ENCODE measurements at places on chromosomes 2 and 18. TPM values are rescaled to one million over a fixed set of nuclear protein-coding genes. Genes with fewer than 3 reads are reported as not detected.

The SERPINB7 gene
- total RNA-seq = not detected

The GATA6 gene
- total RNA-seq = 0.34 TPM

The ZBTB14 gene
- 5.9 TPM for total RNA-seq

The SCN2A gene
- not detected for total RNA-seq

The R3HDM1 gene
- 35.7 TPM for total RNA-seq

The GALR1 gene
- not detected for total RNA-seq

The PARD6G gene
- total RNA-seq = 0.39 TPM

The ICOS gene
- total RNA-seq = not detected

The SOX11 gene
- not detected for total RNA-seq

The TRIB2 gene
- total RNA-seq = 18.5 TPM

- DNase-seq = no peak
These were observed 127.1 kb downstream of the GREB1L start for GRCh38 chr18:21369146-21369545.

DNA sequence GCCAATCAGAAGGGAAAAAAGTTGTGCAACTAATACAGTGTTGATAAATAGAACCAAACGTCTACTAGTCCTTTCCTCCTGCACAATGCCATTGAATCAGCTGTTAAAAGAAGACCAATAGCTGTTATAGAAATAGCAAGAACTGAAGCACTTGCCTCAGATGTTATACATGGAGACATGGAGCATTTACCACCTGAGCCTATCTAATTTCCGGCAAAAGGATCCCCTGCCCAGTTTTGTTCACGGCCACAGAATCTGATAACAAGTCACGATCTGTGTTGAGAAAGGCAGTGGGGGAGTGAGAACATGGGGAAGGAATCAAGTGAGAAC lies 285.4 kb downstream of the ZEB2 start:
- DNase-seq = no peak

GRCh38 chr2:73418343-73418742 lies 32.7 kb downstream of the ALMS1 start:
- peak; percentile 12 for DNase-seq

- no peak for DNase-seq
These were observed 61.7 kb downstream of the MRPL35 start for GRCh38 chr2:86260978-86261377.

DNA sequence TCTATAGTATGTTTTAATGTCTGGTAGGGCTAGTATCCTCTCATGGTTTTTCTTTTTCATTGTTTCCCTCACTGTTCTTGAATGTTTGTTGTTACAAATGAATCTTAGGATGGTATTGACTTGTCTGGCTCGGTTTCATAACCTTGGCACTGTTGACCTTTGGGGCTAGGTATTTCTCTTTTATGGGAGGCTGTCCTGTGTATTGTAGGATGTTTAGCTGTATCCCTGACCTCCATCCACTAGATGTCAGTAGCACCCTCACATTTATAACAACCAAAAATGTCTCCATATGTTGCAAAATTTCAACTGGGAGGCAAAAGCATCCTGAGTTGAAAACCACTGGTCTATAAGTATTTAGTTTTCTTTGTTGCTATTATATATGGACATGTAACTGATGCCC lies 7.0 kb upstream of the AOX1 start:
- DNase-seq = no peak

GRCh38 chr18:56112984-56113383 lies 525.0 kb upstream of the TCF4 start:
- no peak for DNase-seq

DNA sequence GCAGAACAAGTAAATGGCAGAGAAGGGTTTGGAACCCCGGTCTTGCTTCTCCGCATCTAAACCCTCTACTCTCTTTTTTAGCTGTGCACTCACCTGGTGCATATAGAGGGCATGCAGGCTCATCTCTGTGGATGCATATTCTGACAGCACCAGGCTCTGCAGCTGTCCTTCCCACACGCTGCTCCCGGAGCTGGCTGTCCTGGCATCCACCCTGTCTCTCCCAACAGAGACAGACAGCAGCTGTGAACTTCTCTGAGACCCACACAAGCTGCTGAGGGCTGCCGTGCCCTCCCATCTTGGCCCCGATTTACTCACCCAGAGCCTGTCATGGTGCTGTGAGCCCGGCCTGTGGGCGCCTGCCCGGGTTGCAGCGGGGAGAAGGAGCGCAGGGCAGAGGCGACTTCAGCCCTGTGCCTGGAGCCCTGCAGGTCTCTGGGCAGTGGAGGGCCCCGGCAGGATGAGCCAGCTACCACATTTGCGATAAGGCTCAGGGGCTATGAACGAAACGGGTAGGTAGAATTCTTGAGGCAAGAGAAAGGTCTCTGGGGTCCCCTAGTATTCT lies 3.3 kb upstream of the ABCB6 start:
- DNase-seq = no peak

DNA sequence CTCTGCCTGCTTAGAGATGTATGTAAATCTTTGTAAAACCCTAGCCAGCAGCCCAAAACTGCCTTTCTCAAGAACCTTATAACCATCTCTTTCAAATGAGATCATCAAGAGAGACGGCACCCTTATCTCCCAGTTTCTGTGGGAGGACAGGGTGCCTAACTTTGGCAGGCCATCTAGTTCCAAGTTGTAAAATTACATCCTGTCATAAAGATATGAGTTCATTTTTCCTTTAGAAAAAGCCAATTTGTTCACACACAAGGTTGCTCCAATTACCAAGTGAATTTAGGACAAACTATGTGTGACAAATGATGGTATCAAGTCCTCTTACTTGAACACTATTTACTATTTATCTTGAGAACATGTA lies 65.3 kb downstream of the MEMO1 start:
- DNase-seq = no peak
